Endothelial cell (in vitro differentiated cells): ENCODE measurements at places on chromosomes 4 and X.

DNA sequence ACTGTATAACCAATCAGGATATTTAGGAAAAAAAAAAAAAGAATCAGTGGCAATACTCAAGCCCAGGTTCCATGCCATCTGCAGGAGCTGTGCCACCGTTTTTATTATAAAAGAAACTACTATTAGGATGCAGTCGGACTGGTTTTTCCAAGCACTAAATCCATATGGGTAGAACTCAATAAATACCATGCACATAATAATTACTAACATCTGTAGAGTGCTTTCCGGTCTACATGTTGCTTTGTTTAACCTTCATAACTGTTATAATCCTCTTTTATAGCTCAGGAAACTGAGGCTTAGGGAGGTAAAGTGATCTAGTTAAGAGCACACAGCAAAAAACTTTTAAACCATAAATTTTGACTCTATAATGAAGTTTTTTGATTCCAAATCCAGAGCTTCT, 24.0 kb downstream of the ARSJ start:
- DNase-seq = no peak

- DNase-seq = no peak
Measured at GRCh38 chr4:113657586-113658233, 103.8 kb downstream of the CAMK2D start.

DNA sequence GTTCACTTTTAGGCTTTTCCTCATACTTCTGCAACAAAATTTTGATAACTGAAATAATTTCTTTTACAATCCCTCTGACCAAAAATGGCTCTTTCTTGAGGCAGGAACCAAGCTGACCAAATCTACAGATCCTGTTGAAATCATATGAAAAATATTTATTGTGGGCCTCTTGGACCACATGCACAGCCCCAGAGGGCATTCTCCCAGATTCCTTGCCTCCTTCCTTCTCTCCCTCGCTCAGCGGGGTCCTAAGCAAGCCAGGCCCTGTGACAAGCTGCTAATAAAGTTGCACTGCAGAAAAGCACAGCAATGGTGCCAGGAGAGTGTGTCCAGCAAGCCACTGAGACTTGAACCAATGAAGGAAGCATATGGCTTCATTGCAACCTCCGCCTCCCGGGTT, 40.7 kb downstream of the PRDM5 start:
- no peak for DNase-seq

- DNase-seq = no peak
Measured at GRCh38 chr4:173269280-173269679, 64.9 kb downstream of the HMGB2 start.
